ENCODE measurements at places on chromosomes 6 and 20.

DNA sequence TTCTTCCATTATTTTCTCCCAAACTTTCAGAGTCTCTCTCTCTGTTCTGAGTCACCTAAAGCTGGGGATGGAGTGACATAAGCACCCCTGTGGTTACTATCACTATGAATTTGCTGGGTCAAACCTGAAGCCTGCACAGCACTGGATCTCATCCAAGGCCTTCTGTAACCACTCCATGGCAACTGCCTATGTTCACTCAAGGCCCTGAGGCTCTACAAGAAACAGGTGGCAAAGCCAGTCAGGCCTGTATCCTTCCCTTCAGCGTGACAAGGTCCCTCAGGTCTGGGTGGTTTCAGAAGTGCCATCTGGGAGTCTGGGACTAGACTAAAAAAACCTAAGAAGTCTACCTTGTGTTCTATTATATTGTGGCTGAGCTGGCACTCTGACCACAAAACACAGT, 1278.8 kb upstream of the EYS start:
- DNase-seq, result no peak

GRCh38 chr6:1766654-1767053, 156.9 kb downstream of the FOXC1 start:
- DNase-seq, result no peak

DNA sequence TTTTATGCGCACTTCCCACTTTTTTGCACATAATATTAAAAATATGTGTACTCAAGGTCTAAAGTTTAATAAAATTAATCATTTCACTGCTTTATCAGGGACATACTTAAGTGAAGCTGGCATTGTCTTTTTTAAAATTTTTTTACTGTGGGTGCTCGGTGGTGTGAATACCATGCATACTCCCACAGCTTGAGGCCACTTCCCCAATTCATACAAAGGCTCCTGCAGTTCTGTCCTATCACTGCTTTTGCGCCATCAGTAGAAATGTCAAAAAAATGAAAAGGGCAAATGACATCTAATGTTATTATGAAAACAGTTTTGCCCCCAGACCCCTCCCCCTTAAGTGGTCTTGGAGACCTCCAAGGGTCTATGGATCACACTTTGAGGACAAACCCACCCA, 464.1 kb upstream of the ARID1B start:
- DNase-seq, result no peak

- no peak for DNase-seq
These were observed 267.0 kb downstream of the TMEM242 start for GRCh38 chr6:157056275-157056674.

DNA sequence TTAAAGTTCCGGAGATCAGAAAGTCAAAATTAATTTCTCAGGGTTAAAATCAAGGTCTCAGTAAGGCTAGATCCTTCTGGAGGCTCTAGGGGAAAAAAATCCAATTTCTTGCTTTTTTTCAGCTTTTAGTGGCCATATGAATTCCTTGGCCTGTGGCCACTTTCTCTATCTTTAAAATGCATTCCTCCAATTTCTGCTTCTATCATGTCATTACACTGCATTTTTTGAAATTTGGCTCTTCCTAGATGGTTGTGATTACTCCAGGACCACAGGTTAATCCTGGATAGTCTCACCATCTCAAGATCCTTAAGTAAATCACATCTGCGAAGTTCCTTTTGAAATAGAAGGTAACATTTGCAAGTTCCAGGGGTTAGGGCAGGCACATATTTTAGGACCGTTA, 1294.9 kb upstream of the CITED2 start:
- peak; percentile 84 for DNase-seq

DNA sequence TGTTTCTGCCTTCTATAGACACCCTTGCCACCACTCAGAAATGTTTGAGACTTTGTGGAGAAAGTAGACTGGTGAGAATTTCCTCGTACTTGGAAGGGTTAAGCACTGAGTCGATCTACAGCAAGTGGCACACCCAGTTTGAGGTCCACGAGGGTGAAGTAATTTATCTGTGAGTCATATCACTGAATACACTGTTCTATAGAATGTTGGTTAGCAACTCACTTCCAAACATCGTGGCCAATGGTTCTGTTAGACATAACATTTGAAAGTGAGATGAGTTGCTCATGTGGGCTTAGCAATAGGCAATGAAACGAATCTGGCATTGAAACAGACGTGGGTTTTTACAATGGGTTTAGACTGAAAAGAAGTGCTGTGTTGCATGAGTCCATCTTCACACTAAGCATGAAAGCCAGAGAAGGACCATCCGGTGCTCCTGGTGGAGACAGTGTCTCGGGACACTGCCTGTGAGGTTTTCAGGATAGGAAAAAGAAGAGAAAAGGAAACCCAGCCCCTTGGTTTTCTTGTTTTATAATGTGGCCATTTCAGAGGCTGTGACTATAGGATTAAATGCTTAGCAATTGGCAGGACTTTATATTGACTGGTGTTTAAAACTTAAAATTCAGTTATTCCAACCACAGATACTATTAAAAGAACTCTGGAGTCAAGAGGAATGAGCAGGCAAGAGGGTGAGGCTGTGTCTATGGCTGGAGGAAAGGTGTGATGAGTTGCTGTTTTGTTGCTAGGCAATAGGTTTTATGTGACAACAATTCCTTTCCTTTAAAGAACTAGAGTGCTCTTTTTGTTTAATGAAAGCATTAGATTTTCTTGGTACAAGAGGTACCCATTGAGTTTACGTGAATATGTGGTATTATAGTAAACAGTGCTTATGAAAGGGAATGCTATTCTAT, 31.0 kb upstream of the EZR start:
- DNase-seq, result peak; percentile 96

DNA sequence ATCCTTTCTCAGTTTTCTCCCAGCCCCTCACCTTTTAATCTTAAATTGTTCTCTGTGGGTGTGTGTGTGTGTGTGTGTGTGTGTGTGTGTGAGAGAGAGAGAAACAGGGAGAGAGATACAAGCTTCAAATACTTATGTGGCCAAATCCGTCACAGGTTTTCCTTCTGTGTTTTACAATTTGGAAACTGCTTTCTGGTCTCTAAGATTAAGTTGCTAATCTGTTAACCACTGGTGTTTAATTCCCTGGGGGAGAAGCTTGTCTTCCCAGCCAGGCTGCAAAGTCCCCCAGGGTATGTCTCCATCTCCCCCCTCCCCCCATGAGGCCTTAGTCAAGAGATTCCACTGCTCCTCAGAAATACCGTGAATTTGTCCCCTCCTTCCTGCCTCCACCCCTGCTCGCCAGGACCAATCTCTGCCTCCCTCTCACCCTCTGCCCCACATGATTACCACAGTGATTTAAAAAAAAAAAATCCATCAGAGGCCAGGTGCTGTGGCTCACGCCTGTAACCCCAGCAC, 49.0 kb downstream of the RIPOR3 start:
- DNase-seq, result no peak

- no peak for DNase-seq
These were observed 213.5 kb upstream of the SYNCRIP start for GRCh38 chr6:85856235-85856634.

- DNase-seq, result peak; percentile 4
These were observed 66.6 kb downstream of the CSE1L start for GRCh38 chr20:49112596-49113274.

GRCh38 chr6:24494821-24495795, at the start of gene ALDH5A1:
Gene ALDH5A1, plus strand, starts transcription at chr6:24494969. Its CDS starts 28 bp downstream, at chr6:24494997.
- DNase-seq, result peak; percentile 40

- DNase-seq, result peak; percentile 56
These were observed 136.9 kb upstream of the SGK1 start for GRCh38 chr6:134454794-134455193.

All from fibroblast of upper back skin (primary cell).